ENCODE measurements at places on chromosomes 5 and 9. TPM values are rescaled to one million over a fixed set of nuclear protein-coding genes. Genes with fewer than 3 reads are reported as not detected.
A peak's percentile ranks its signal among the peaks of the same experiment; 100 is the strongest.

GRCh38 chr5:7209658-7210057 lies 186.3 kb upstream of the ADCY2 start:
- DNase-seq: no peak

- peak; percentile 88 for DNase-seq
These were observed 16.7 kb downstream of the FAM193B start for GRCh38 chr5:177537389-177538361.

GRCh38 chr9:8725635-8726034 lies 926.1 kb upstream of the DMAC1 start:
- DNase-seq: no peak

DAPK1 gene
- total RNA-seq: 31.3 TPM

ADGRD2 gene
- total RNA-seq: 0.23 TPM

- DNase-seq: peak; percentile 76
These were observed at the start of gene PBX3 for GRCh38 chr9:125747053-125747764. Gene PBX3, plus strand, starts transcription at chr9:125747373.

FOCAD gene
- total RNA-seq: 15.4 TPM

DNA sequence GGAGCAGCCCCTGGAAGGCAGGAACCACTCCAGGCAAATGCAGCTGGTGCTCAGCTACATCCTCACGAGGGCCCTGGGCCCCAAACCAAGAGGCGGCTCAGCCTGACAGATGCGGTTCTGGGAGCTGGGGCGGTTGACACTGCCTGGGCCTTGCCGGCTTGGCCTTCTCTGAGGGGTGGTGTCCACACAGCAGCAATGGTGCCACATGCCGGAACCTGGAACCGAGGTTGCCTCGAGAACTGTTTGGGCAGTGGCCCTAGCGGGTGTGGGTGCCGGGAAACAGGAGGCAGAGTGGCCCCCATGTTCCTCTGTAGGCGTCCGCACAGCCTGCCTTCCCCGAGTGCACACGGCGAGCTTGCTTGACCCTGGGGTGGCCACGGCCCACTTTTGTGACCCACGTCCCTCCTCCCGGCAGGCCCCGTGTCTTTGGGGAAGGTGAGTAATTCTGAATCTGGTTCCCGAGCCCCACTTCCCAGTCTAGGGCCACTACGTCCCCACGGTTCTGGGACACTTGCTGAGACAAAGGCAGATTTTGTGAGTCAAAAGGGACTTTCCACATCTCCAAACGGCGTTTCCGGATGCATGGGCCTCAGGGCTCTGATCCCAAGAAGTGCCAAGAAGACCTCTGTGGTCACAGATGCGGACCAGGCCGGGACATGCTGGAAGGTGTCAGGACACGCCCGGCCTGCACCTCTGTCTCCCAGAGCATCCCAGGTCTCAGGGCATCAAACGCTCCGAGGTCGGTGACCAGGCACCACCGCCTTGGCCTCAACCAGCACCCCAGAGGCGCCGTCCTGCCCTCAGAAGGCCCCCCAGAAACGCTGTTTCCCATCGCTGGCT lies 27.7 kb upstream of the SLC12A7 start:
- peak; percentile 32 for DNase-seq

DNA sequence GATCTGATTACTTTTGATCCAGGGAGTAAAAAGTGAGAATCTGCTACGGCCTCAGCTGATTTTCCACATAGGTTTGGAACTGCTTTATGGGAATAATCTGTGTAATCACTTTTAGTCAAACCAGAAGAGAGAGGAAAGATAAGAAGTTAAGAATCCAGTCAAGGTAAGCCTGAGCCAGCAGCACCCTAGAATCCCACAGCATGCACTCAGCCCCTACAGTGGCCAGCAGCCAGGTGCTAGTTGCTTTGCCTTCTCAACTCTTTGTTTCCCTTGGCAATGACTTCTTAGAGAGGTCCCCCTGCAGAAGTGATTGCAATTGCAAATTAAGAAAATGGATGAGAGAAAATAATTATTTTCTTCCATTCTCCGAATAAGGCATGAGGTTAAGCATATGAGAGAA lies 59.7 kb upstream of the TMED7 start:
- DNase-seq: no peak

FOXD4 gene
- total RNA-seq: not detected

GNAQ gene
- total RNA-seq: 22.2 TPM

DNA sequence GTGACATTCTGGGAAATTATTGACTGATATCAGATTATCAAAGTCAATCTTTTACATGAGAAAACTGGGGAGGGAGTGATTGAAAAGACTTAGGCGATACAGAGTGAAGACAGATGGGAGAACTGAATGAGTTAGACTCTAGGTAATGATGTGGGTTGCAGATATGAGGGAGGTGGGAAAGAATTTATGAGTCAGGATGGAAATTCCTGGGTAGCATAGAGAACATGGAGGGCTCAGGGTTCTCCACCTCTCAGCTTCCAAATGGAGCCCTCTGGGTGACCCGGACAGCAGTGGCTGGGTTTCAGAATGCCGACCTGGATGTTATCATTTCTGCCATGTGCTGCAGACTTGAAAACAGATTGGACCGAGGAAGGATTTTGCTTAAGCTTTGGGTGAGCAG lies 75.4 kb upstream of the SHB start:
- peak; percentile 89 for DNase-seq

DNA sequence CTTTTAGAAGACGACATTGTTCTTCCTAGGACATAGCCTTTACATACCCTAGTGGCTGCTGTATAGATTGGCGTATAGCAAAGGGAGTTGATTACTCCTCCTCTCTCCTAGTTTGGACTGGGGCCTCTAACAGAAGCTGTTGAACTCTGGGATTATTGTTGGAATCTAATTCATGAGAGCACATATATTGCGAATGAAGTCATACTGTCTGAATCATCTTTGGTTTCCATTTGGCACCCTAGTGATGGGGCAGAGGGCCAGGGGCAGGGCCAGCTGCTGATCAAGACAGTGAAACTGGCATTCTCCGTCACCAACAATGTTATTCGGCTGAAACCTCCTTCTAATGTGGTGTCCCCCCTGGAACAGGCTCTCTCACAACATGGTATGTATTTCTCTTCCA lies 40.3 kb downstream of the NUP188 start:
- peak; percentile 89 for DNase-seq

All from Daoy (cell line).